Stimulated activated CD4-positive, alpha-beta T cell treated with anti-CD3 and anti-CD28 coated beads, Interleukin-12 subunit alpha, Interleukin-12 subunit beta, amount 100 ng/mL, for 24 hours (primary cell): ENCODE measurements at places on chromosomes 4 and X.

DNA sequence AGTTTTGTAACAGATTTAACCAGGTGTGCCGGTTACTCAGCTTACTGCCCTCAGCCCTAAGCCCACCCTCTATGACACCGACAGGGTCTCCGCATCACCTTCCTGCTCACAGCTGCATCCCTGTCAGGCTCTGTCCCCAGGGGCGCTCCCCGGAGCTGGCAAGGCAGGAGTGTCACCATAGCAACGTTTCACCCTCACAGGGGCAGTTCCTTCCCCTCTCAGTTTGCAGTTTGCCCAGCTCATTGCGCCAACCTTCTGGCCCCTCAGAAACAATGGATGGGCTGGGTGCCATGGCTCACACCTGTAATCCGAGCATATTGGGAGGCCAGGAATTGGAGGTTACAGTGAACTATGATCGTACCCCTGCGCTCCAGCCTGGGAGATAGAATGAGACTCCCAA, 42.6 kb downstream of the RGS12 start:
- DNase-seq = no peak

GRCh38 chr4:73575660-73576059, 44.6 kb downstream of the RASSF6 start:
- no peak for DNase-seq

DNA sequence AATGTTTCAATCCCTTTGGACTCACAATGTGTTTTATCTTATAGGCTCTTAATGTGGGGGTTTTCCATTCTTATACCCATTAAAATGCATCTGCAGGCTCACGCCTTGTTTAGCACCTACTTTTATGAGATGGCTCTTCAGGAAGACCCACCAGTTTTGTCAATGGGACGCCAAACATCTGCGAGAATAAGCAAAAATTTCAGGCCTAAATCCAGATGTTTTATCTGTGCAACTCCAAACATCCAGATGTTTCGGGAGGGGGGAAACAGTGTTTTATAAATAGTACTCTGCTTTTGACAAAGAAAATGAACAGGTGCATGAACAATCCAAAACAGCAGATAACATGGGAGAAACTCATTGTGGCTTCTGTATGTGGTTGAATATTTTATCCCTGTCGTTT, 342.8 kb downstream of the DHX15 start:
- no peak for DNase-seq

- no peak for DNase-seq
These were observed 53.0 kb upstream of the GABRA2 start for GRCh38 chr4:46442963-46443362.

- no peak for DNase-seq
These were observed 224.2 kb upstream of the EMCN start for GRCh38 chr4:100742045-100742444.

GRCh38 chr4:184907216-184907615, 81.4 kb upstream of the ACSL1 start:
- no peak for DNase-seq

- DNase-seq = no peak
These were observed 36.0 kb upstream of the MGST2 start for GRCh38 chr4:139629436-139630125.

DNA sequence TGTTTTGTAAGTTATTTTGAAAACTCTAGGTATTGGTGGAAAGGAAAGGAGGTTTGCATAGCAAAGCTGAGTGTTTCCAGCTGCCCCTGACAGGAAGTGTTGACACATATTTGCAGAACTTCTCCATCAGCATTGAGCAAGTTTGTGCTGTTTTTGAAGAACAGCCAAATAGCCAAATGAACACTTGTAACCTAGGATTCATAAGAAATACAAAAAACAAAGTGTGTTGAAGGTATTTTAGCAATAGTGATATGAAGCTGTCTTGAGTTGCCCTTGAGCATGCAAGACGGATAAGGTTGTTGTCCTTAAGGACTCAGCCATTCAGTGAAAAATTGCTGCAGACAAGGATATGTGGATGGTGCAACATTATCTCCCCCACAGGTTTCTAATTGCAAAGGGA, 68.3 kb upstream of the PGM2 start:
- DNase-seq = no peak

DNA sequence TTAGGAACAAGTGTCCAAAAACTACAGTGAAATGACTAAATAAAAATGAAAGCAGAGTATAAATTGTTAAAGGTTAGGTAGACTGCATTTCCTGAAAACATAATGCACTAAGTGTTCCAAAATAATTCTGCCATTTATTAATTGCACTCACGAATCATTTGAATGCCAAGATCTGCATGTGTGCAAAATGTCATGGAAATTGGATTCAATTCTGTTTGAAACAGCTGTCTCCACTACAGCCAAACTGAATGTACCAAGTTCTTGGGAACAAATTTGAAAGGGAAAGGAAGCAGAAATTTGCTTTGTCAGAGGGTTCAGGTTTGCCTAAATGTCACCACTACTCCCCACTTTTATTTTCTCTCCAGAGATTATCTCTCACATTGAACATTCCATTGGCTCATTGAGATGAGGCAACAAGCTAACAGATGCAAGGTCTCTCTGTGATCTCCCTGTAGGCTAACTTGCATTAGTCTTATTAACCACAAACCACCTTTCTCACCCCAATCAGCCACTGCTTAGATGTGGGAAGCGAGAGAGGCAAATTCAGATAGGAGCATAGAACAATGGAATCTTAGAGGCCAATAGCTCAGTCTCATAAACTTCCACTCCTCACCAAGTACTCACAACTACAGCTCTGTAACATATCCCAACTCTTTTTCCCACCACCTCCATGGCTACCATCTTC, 226.6 kb downstream of the KDR start:
- DNase-seq = no peak

DNA sequence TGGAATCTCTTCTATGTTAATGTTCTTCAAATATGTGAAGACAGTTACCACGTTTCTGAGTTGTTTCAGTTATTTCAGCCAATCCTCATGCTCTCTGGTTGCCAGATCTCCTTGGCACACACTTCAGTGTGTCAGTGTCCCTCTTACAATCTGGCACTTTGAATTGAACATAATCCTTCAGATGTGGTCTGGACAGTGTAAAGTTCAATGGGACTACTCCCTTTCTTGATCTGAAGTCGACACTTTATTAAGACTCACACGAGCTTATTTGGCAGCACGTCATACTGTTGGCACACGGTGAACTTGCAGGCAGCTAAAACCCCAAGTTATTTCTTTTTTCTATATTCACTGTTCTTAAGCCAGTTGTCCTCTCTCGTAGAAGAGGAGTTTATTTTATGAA, 28.2 kb downstream of the ARSJ start:
- DNase-seq = no peak

DNA sequence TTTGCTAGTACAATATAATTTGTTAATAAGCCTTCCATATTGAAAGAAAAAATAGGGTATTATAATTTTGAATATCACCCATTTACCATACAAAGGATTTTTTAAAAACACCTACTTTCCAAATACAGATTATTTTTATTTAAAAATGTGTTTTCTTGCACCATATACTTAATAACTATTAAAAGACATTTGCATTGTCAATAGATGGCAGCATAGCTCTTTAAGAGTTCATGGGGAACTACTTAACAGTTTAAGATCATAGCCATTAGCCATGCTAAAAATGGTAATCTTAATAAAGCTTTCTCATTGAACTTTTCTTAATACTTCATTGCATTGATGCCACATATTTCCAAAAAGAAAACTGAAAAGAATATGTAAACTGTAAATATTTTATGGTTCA, 1995.9 kb downstream of the C4orf33 start:
- DNase-seq = no peak

DNA sequence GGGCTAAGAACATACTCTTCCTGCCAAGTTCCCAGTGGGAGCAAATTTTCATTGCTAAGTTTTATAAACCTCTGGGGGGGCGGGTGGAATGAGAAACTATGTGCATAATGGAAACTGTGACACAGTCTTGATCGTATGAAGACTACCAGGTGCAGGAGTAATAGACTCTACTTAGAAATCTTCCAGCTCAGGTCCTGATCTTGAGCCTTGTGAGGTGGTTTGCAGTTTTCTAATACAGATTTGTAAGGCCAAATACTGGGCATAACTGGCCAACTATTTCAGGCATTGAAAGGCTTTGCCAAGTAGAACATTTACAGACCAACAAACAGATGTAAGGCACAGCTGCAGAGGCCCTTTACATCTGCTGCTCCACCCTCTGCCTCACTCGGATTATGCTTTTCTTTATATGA, 89.7 kb upstream of the CBR4 start:
- DNase-seq = no peak

GRCh38 chr4:1896658-1896991, 25.4 kb downstream of the NSD2 start:
- no peak for DNase-seq

GRCh38 chrX:22538580-22538979, 265.9 kb downstream of the CBLL2 start:
- DNase-seq = no peak

- DNase-seq = no peak
These were observed 123.2 kb downstream of the ELOVL6 start for GRCh38 chr4:110075083-110075738.

DNA sequence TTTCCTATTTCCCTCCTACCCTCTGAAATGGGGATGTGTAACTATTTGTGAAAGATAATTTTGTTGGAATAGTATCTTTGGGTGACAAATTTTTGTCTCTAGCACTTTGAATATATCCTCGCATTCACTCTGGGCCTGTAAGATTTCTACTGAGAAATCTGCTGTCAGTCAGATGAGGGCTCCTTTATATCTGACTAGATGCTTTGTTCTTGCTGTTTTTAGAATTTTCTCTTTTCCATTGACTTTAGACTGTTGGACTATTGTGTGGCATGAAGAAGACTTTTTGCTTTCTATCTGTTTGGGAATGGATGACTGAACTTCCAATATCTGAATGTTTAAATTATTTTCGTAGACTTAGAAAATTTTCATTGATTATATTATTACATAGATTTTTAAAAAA, 54.2 kb upstream of the GRID2 start:
- DNase-seq = no peak

DNA sequence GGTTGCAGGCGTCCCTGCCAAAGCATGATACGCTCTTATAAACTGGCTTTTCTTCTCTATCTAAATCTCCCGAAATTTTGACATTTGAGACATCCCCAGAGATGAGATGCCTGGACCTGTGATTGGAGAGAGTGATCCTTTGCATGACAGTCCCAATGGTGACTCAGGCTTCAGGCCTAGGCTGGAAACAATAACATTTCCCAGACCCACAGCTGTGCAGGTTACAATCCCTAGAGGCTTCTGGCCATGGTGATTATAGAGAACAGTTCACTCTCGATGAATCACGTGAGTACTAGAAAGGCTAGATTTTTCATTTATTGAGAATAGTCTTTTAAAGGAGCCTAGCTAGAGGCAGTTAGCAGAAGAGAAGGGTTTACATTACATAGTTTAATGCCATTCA, 75.9 kb downstream of the SPATA18 start:
- no peak for DNase-seq

GRCh38 chr4:41935652-41936021, 408 bp downstream of the TMEM33 start:
- DNase-seq = no peak

DNA sequence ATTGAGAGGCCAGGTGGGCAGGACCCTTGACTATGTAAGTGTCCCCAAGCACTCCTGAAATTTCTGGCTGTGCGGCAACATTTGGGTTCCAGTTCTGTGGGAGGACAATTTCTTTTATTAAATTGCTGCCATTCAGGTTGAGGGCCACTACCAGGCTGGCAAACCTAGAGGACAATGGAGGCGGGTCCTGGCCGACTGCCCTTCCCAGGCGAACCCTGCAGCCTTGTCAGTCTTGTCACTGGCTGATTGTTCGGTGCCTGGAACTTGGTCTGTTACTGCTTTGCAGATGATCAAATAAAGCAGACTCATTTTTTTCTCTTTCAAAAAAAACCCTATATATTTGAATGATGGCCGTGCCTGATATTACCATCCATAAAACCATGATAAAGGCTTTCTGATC, 6.6 kb upstream of the TMEM128 start:
- DNase-seq = no peak

DNA sequence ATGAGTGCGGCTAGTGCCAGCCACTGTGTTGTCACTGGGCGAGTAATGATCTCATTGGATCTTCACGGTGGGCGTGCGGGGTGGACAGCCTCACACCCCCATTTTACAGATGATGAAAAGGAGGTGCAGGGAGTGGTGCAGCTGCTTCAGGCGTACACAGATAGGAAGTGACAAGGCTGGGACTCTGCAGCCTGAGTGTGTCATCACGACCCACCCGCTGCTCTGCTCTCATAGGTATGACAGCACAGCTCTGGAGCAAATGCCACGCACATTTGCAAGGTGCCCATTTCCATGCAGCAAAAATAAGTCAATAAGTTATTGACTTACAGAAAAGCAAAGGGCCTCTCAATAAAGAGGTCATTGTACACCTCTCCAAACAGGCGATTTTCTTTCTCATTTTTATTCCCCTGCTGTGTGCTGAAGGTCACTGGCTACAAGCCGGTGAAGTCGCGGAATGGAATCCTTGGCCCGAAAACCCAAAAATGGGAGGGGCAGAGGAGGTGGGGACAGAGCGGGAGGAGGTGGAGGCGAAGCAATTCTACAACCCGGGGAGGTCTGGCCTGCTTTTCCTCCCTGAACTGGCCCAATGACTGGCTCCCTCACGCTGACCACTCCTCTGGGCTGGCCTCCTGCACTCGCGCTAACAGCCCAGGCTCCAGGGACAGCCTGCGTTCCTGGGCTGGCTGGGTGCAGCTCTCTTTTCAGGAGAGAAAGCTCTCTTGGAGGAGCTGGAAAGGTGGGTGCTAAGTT, at the start of gene SOD3:
Gene SOD3, plus strand, starts transcription at position 658 of the 750 bp plus-strand sequence. CDS start 3,949 bp downstream, outside the sequence.
- DNase-seq = no peak

GRCh38 chrX:130539721-130540321, 138.0 kb downstream of the RBMX2 start:
- DNase-seq = no peak

- no peak for DNase-seq
These were observed 521.6 kb upstream of the SLIT2 start for GRCh38 chr4:19729886-19730651.

DNA sequence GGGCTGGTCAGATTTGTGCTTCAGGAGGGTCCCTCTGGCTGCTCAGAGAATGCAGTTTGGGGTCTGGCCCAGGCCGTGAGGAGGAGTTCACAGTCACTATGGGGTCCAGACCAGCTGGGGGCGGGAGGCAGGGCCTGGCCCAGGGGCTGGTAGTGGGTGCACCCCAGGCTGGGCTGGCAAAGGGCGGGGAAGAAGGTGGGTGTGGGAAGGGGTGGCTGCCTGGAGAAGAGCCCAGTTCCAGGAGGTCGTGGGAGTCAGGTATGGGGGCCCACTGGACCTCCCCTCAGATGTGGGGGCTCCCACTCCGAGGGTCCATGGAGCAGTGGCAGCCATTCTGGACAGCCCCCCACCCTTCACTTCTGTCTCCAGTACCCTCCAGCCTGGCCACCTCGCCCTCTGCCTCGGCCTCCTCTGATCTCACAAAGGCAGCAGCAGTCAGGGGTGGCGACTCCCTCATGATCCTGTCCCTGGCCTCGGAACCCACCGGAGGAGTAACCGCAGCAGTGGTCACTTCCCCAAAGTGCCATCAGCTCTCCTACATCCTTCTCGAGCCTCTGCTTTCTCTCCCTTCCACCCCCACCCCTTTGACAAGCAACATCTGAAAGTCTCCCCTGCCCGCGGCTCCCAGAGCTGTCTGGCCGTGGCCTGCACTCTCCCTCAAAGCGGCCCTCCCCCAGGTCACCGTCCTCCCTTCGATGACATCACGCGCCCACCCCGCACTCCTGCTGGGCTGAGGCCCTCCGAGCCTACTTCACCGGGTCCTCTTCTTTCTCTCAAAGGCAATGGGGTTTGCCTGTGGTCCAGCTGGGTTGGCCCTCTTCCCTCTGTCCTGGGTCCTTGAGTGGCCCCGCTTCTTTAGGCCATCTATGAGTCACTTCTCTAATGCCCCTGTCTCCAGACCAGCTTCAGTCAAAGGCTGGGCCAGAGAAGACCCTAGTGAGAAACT, 1.7 kb upstream of the SLC6A8 start:
- no peak for DNase-seq
